Hematopoietic multipotent progenitor cell (in vitro differentiated cells): ENCODE measurements at places on chromosomes 3 and 15. TPM values are rescaled to one million over a fixed set of nuclear protein-coding genes. Genes with fewer than 3 reads are reported as not detected.

The EOMES gene
- under 0.01 TPM for total RNA-seq

The CHMP2B gene
- total RNA-seq = 7.0 TPM

The HYAL1 gene
- total RNA-seq = 0.27 TPM

The ILDR1 gene
- 0.54 TPM for total RNA-seq

The BFSP2 gene
- 0.27 TPM for total RNA-seq

The NAALADL2 gene
- 4.6 TPM for total RNA-seq

The ALDH1A3 gene
- not detected for total RNA-seq

The GOLGA8T gene
- total RNA-seq = not detected

The CYP1A1 gene
- 0.27 TPM for total RNA-seq

The LSAMP gene
- total RNA-seq = 0.27 TPM

The NGLY1 gene
- 33.4 TPM for total RNA-seq

The GPR62 gene
- under 0.01 TPM for total RNA-seq

The FETUB gene
- total RNA-seq = not detected

The PFN2 gene
- 1.9 TPM for total RNA-seq

The CP gene
- 10.2 TPM for total RNA-seq

The TM4SF18 gene
- total RNA-seq = 0.27 TPM

The AP2M1 gene
- 290 TPM for total RNA-seq

The SAXO2 gene
- total RNA-seq = under 0.01 TPM

The ZMYND10 gene
- total RNA-seq = 3.8 TPM

The STARD5 gene
- 4.3 TPM for total RNA-seq

The IL17RE gene
- total RNA-seq = 1.9 TPM

The IL5RA gene
- total RNA-seq = 2.2 TPM

The OXNAD1 gene
- 10.0 TPM for total RNA-seq

The TRIM69 gene
- 10.8 TPM for total RNA-seq

The SCAANT1 gene
- total RNA-seq = not detected

The A4GNT gene
- not detected for total RNA-seq

The SLC28A1 gene
- not detected for total RNA-seq

The PEX5L gene
- under 0.01 TPM for total RNA-seq

The PODXL2 gene
- total RNA-seq = 12.4 TPM

The SCAMP5 gene
- total RNA-seq = 4.8 TPM

The MINAR1 gene
- 0.27 TPM for total RNA-seq

The GOLGA8M gene
- total RNA-seq = 1.1 TPM

The B3GNT5 gene
- total RNA-seq = 8.6 TPM

The MAP3K13 gene
- total RNA-seq = 5.4 TPM

The RBP2 gene
- total RNA-seq = not detected

The EPHA6 gene
- total RNA-seq = not detected

The SCN5A gene
- 0.27 TPM for total RNA-seq

The ZNF662 gene
- 7.3 TPM for total RNA-seq

The AADAC gene
- not detected for total RNA-seq

The RARB gene
- total RNA-seq = under 0.01 TPM

The PPP1R14D gene
- total RNA-seq = not detected

The ZBTB47 gene
- 5.9 TPM for total RNA-seq

The GHRL gene
- total RNA-seq = 1.1 TPM

The CCR3 gene
- total RNA-seq = 0.27 TPM

The CLPX gene
- total RNA-seq = 18.0 TPM

The GOLGA6L9 gene
- 1.3 TPM for total RNA-seq

The HHATL gene
- total RNA-seq = not detected

The CFAP44 gene
- total RNA-seq = 2.4 TPM

The EPHB3 gene
- 0.54 TPM for total RNA-seq

The HGD gene
- total RNA-seq = not detected

The IQCF2 gene
- not detected for total RNA-seq

The TIMMDC1 gene
- total RNA-seq = 62.7 TPM

The CCDC80 gene
- under 0.01 TPM for total RNA-seq

The USP13 gene
- total RNA-seq = 4.6 TPM

The STRIT1 gene
- total RNA-seq = not detected

The PRSS50 gene
- under 0.01 TPM for total RNA-seq

The SPSB4 gene
- 0.27 TPM for total RNA-seq

The COL7A1 gene
- 0.27 TPM for total RNA-seq
